Stimulated activated CD8-positive, alpha-beta memory T cell treated with anti-CD3 and anti-CD28 coated beads, Interleukin-4, amount 100 ng/mL, for 4 hours (primary cell): ENCODE measurements at places on chromosomes 2 and 18.

GRCh38 chr18:24108641-24109040, 30.2 kb upstream of the CABYR start:
- DNase-seq = no peak

GRCh38 chr2:43312755-43313641, 86.6 kb upstream of the ZFP36L2 start:
- DNase-seq = no peak

DNA sequence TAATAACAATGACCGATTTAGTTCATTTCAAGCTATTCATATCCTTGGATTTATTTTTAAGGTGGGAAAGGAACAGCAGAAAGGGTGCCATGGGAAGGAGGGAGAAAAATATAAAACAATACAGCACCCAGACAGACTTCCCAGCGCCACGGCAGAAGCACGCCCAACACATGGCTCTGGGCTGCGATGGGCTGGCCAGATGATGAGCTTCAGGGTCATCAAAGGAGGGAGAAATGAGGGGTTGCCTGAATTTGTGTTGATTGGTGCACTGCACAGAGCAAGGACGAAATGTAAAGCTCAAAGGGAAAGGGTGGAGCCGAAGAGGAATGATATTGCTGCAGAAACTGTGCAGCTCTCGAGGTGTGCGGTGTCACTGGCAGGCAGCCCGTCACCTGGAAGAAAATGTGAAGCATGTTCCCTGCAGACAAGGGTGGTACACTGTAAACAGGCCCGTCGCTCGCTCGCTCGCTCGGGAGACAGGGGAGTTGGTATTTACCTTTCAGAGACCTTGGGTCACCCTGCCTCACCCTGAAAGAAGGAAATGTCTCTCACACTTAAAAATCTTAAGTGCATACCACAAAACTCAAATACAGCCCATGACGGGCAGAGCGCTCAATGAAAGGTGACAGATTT, 195.5 kb upstream of the CTAGE1 start:
- no peak for DNase-seq

- DNase-seq = no peak
Measured at GRCh38 chr18:43312891-43313290, 35.6 kb upstream of the SYT4 start.

- DNase-seq = no peak
Measured at GRCh38 chr18:22658318-22658717, 240.6 kb upstream of the CTAGE1 start.

- DNase-seq = no peak
Measured at GRCh38 chr18:33751613-33752221, 173.7 kb downstream of the ASXL3 start.

GRCh38 chr18:13229001-13229671, 10.6 kb downstream of the LDLRAD4 start:
- DNase-seq = no peak

GRCh38 chr2:158782136-158782535, 13.0 kb upstream of the DAPL1 start:
- DNase-seq = no peak
